ENCODE measurements at places on chromosomes 2 and 18.

DNA sequence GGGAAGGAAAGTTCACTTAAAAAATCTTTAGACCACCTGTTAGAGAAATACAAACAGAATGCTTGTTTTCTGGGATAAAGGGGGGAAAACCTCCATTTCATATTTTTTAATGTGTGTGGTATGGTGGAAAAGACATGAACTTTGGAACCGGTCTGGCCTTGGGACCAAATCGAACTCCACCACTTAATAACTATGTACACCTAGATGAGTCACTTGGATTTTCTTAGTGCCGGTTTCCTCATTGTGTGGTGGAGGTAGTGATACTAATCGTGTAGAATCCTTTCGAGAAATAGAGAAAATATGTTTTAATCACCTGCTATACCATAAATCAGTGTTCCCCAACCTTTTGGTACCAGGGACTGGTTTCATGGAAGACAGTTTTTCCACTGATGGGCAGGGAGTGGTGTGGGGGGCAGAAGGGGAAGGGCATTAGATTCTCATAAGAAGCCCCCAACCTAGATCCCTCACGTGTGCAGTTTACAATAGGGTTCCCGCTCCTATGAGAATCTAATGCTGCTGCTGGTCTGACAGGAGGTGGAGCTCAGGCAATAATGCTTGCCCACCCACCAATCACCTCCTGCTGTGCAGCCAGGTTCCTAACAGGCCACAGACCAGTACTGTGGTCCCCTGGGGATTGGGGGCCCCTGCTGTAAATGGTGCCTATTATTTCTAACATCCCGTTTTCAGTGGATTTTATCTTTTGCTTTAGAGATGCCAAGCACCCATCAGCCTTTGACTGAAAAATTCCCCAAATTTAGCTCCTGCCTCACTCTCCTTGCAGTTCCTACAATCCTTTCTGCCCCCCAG is 308.8 kb downstream of the PRKCE start:
- DNase-seq, result no peak

GRCh38 chr2:1559589-1560175 is 146.4 kb downstream of the TPO start:
- DNase-seq, result no peak

GRCh38 chr2:121245913-121246312 is 39.1 kb downstream of the TFCP2L1 start:
- no peak for DNase-seq

DNA sequence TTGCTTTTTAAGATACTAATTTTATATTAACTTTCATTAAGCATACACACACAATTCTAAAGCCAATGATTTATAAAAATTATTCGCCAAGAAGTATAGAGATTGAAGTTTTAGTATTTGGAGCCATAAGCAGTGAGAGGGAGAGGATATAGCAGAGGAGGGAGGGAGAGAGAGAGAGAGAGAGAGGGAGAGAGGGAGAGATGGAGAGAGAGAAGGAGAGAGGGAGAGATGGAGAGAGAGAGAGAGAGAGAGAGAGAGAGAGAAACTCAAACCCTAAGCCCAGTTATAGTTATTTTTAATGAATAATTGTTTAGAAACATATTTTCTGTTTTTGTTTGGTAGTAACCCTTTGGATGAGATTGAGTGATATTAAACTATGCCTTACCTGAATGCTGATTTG is 5.3 kb downstream of the TWIST2 start:
- no peak for DNase-seq

DNA sequence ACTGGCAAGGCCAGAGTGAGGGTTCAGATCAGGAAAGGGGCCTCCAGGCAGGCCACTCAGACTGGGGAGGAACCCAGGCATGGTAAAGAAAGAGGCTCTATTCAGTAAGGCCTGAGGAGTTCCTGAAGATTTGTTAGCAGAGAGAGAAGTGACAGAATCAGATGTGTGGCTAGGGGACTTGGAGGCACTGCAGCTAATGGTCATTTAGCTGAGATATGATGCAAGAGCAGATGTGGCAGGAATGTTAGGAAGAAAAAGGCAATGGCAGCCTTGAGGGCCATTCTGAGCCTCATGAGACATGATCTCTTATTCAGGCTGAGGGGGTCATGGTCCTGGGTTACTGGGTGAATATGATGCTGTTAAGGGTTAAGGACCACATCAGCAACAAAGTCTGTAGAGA is 73.4 kb downstream of the CCDC93 start:
- no peak for DNase-seq

GRCh38 chr2:241082341-241083090 is 19.6 kb downstream of the MTERF4 start:
- no peak for DNase-seq

- DNase-seq, result no peak
These were observed 152.1 kb upstream of the SIX3 start for GRCh38 chr2:44789446-44789845.

- no peak for DNase-seq
These were observed 119.3 kb downstream of the GLI2 start for GRCh38 chr2:120854766-120855530.

GRCh38 chr18:9066358-9066757 is 36.1 kb upstream of the NDUFV2 start:
- no peak for DNase-seq

DNA sequence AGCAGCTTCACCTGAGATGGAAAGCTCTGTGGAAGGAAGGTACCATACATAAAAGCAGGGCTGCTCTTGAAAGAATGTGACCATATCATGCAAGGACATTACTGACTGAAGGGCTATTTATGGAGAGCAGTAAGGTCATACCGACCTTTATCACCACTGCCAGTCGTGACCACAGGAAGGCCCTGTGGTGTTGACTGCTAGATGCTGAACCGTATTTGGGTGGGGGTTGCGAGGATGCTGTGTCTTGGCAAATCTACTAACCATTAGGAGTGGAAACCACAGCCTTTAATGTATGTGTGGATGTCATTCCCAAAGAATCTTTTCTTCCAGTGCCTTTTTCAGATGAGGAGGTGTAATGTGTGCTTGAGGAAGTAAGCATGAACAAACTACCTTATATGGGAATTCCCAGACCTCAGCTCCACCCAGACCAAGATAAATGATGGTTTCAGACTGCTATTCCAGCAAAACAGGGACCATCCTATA is 60.8 kb downstream of the LIMS1 start:
- no peak for DNase-seq

- no peak for DNase-seq
These were observed 1.2 kb downstream of the UGT1A9 start for GRCh38 chr2:233672886-233673285.

- no peak for DNase-seq
These were observed 149.5 kb upstream of the ZFP36L2 start for GRCh38 chr2:43375746-43376522.

DNA sequence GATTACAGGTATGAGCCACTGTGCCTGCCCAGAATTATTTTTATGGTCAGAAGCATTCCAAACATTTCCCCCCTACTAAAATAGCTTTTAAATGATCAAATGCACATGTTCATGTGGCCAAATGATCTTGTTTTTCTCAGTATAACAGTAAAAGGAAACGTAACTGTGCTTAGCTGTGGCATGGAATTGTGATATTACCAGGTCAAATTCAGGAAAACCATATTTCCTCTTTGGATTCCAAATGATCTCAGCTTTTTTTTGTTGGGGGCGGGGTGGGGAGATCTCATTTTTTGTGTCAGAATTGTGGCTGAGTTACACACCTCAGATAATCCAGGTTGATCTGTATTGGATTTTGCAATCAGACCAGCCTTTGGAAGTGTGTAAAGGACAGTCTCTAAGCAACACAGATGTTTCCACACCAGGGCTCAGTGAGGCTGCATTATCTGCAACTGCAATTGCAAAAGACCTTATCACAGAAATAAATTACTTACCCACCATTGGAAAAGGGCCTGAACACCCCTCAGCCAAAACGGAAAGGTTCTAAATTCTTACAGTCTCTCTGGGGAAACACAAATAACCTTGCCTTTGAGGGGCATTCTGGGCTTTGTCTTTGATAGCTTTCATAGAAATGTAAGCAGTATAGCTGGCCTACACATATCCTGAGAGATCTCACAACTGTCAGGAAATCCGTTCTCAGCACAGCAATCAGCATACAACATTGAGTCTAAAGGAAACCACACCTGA is 8.4 kb downstream of the CASP10 start:
- DNase-seq, result no peak

GRCh38 chr2:178522950-178523595 is 42.8 kb downstream of the PLEKHA3 start:
- DNase-seq, result peak; percentile 37

DNA sequence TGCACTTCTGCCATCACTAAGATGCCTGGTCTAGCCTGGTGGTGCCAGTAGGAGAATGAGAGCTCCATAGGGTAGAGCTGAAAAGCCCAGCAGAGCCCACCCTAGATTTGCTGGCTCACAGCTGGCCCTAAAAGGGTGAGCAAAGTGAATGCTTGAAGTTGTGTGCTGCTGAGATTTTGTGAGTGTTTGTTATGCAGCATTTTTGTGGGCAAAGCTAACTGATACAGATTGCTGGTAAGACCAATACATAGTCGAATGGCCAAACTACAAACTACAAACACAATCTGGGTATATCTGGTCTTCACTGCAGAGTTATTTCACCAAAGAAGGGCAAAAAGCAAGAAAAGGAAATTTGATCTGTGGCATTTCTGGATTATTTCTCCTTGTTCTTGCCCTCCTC is 7.1 kb upstream of the AGAP1 start:
- no peak for DNase-seq

DNA sequence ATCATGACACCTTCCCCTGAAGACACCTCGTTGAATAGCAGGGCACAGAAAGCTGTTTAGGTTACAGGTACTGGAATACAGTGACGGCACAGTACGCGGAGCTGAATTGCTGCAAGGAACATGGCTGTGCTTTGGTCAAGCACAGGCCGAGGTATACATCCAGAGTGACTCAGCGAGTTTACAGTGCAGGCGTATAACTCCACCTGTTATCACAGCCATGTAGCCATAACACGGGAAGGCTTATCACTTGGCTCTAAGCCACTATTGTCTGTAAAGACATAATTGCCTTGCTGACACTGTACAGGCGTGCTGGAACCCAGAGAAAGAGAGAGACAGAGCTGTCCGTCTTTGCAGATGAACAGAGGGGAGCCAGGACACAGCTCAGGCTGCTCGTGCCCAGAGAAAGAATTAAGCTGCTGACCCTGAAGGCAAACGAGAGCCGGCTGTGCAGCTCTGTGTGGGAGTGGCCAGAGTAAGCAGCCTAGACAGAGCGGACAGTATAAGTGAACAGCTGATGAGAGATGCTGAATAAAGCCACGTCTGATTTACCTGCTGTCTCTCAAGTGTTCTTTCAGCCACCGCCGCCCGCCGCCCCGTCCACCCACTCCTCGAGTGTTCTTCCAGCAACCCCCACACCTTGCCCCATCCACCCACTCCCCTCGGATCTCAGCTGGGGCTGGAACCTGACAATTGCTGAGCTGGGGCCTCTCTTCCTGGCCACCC is 87.3 kb upstream of the PPP1CB start:
- no peak for DNase-seq

DNA sequence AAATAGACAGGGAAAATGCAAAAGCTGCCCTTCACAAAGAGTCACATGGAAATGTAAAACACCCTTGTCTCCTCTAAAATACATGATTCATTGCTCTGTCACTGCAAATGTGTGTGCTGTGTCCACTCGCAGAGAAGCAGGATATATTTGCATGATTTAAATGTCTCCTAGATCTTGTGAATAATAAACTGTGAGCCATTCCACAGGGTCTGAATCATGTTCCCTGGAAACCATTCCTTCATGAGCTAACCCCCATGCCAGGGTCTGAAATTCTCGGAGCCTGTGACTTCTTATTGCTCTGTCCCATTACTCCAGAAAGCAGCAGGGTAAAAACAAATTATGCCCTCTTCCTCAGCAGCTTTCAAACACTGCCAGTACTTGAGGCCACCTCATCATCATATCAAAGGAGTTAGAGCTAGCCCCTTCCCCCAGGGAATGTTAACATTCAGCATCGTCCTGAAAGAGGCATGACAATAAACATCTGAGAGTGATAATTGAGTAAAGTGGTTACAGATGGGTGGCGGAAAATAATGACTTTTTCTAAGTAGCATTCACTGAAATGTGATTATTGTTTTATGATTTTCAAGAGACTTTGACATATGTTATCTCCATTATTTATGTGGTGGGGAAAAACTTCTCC is 11.7 kb upstream of the CNGA3 start:
- DNase-seq, result no peak

- DNase-seq, result no peak
These were observed 6.9 kb downstream of the ZNF24 start for GRCh38 chr18:35337286-35337685.

DNA sequence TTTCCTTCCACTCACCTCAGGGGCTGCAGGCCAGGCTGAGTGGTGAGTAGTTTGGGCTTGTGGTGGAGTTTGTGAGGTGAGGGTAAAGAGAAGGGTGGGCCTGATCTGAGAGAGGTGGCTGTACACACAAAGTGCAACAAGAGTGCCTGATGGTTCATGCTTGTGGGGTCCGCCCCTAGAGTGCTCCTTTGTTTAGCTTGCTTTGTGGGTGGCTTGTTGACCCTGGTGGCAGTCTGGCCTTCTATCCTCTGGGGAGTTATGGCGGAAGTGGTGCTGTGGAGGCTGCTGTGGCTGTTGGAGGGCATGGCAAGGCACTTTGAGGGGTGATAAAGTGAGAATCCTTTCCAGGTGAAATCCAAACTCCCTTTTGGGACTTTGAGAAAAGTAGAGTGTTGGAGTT is 10.6 kb downstream of the UBE2F start:
- DNase-seq, result no peak

GRCh38 chr2:118671701-118672454 is 175.6 kb downstream of the EN1 start:
- DNase-seq, result no peak

GRCh38 chr18:48407358-48407757 is 1.8 kb downstream of the ZBTB7C start:
- no peak for DNase-seq

GRCh38 chr2:234047361-234047760 is 3.1 kb upstream of the SPP2 start:
- DNase-seq, result no peak

DNA sequence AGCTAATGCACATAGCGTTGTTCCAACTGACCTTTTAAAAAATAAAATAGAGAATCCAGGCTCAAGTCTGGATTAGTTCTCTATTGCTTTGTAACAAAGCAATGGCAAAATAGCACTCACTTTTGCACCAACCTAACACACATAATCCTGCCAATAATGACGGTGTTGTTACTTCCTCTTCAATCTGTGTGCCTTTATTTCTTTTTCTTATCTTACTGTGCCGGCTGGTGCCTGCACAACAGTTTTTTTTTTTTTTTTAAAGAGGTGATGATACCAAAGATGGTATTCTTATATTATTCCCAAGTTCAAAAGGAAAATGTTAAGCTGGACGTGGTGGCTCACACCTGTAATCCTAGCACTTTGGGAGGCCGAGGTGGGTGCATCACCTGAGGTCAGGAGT is 3.4 kb downstream of the PLB1 start:
- DNase-seq, result no peak

GRCh38 chr2:235010117-235010714 is 58.4 kb downstream of the SH3BP4 start:
- no peak for DNase-seq

DNA sequence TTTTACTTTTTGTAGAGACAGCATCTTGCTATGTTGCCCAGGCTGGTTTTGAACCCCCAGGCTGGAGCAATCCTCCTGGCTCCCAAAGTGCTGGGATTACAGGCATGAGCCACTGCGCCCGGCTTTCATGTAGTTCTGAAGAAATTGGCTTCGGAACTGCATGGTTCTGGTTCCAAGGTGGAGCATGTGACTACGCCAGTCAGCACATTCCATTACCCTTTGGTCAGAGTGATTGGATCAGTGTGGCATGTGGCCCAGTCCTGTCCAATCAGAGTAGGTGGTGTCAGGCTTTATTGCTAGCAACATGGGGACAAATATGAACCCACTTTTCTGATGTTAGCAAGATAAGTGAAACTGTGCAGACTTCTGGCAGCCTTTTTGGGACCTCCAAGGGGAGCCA is 16.3 kb upstream of the ATOH8 start:
- DNase-seq, result no peak

- no peak for DNase-seq
These were observed 107.1 kb upstream of the CTAGE1 start for GRCh38 chr18:22524783-22525182.

Measured in stimulated activated CD8-positive, alpha-beta memory T cell treated with anti-CD3 and anti-CD28 coated beads, Interleukin-15, amount 100 ng/mL, for 24 hours (primary cell).